ENCODE measurements at places on chromosomes 4 and X.

GRCh38 chrX:106863697-106864096 is 39.4 kb downstream of the RIPPLY1 start:
- DNase-seq = no peak

- DNase-seq = no peak
Measured at GRCh38 chrX:49272421-49272820, 2.8 kb downstream of the PPP1R3F start.

DNA sequence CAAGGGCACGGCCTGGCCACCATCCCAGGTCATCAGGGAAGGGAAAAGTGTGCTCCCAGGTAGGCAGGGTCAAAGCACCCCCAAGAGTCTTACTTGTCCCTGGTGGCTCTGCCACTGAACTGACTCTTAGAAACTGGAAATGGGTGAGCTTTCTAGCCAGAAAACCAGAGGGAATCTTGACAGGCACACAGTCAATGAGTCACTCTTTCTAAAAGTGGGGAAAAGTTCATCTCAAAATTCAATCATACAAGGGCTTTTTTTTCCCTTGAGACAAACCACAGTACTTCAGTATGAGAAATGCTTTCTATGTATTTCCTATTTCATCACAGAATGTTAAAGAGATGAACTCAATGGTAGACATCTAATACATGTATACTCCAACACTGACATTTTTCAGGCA is 12.5 kb downstream of the HPF1 start:
- no peak for DNase-seq

GRCh38 chr4:140158365-140159030 is 4.5 kb upstream of the MAML3 start:
- no peak for DNase-seq
